Nasal cavity respiratory epithelium epithelial cell of viscerocranial mucosa (primary cell): ENCODE measurements at places on chromosomes 11 and 22. TPM values are rescaled to one million over a fixed set of nuclear protein-coding genes. Genes with fewer than 3 reads are reported as not detected.

The RGL4 gene
- total RNA-seq = not detected in 2 replicates

The TRIM3 gene
- 10.6 and 21.4 TPM in 2 replicates for total RNA-seq

The SYT8 gene
- 0.68 and 10.0 TPM in 2 replicates for total RNA-seq

The MARK2 gene
- total RNA-seq = 19.5 and 44.6 TPM in 2 replicates

The MFNG gene
- total RNA-seq = 2.1 and 2.7 TPM in 2 replicates

The TTC38 gene
- total RNA-seq = 8.2 and 9.8 TPM in 2 replicates

The SMTNL1 gene
- not detected in 2 replicates for total RNA-seq

The TMEM25 gene
- total RNA-seq = 14.4 and 40.4 TPM in 2 replicates

The NXPE2 gene
- total RNA-seq = 0.07 TPM in 1 of 2 replicates, not detected in the other

The OR52H1 gene
- total RNA-seq = 0.36 TPM in 1 of 2 replicates, not detected in the other

The BTBD18 gene
- not detected in 2 replicates for total RNA-seq

The GSTT2 gene
- total RNA-seq = not detected in 2 replicates

The MUC5AC gene
- total RNA-seq = 0.07 TPM in 1 of 2 replicates, not detected in the other

The TH gene
- total RNA-seq = under 0.01 and 0.28 TPM in 2 replicates

The FAM111B gene
- under 0.01 and 0.07 TPM in 2 replicates for total RNA-seq

The UPK3A gene
- total RNA-seq = not detected in 2 replicates

The RCOR2 gene
- total RNA-seq = 1.7 and 4.7 TPM in 2 replicates

The CTR9 gene
- 35.3 and 45.1 TPM in 2 replicates for total RNA-seq

The TRIM29 gene
- total RNA-seq = 232 and 1,029 TPM in 2 replicates

The OR9Q2 gene
- not detected in 2 replicates for total RNA-seq
